Activated CD4-positive, alpha-beta T cell treated with anti-CD3 and anti-CD28 coated beads, Interleukin-2, Interleukin-4, amounts not matched to agents 100 ng/mL and 50 ng/mL, durations not matched to agents 16 hours and 8 hours (primary cell): ENCODE measurements at places on chromosomes 6 and 20.

GRCh38 chr6:30121446-30122366 lies 8.8 kb upstream of the TRIM31 start:
- no peak for DNase-seq

- no peak for DNase-seq
These were observed 170.2 kb upstream of the CDYL start for GRCh38 chr6:4606016-4606415.

DNA sequence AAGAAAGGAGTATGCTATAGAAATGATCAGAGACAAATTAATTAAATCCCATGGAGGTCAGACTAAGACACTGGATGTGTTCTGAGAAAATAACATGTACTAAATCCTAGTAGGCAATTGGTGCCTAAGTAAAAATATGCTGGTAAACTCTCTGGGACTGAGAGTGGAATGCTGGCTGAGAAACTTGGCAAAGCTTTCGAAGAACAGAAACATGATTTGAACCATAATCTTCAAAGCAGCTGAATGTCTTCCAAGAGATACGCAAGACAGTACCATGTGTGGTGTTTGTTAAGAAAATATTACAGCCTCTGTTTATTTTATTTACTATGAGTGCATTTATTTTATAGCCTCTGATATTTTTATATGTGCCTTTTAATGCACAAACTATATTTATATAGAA lies 55.2 kb downstream of the EFHC1 start:
- DNase-seq, result no peak

GRCh38 chr20:50585678-50586077 lies 75.5 kb downstream of the PTPN1 start:
- DNase-seq, result no peak
